Fibroblast of skin of left biceps (primary cell): ENCODE measurements at places on chromosomes 7 and 10.

- no peak for DNase-seq
Measured at GRCh38 chr10:92714152-92714845, 24.5 kb downstream of the HHEX start.

GRCh38 chr10:53579773-53580172, 807.2 kb upstream of the MBL2 start:
- DNase-seq: no peak

DNA sequence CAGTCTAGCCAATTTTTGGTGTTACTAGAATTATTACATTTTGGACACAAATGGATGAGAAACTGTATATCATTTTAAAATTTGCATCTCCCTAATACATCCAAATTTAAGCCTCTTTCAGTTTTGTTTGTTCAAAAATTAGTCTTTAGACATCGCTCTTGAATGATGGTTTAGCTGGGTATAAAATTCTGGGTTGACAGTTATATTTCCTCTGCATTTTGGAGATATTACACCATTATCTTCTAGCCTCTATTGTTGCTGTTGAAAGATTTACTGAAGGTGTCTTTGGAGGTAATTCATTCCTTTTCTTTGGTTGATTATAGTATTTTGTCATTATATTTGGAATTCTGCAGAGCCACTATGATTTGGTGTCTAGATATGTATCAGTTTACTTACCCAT, 116.5 kb downstream of the COL26A1 start:
- no peak for DNase-seq

GRCh38 chr10:48245977-48246376, 28.5 kb downstream of the FRMPD2 start:
- no peak for DNase-seq

DNA sequence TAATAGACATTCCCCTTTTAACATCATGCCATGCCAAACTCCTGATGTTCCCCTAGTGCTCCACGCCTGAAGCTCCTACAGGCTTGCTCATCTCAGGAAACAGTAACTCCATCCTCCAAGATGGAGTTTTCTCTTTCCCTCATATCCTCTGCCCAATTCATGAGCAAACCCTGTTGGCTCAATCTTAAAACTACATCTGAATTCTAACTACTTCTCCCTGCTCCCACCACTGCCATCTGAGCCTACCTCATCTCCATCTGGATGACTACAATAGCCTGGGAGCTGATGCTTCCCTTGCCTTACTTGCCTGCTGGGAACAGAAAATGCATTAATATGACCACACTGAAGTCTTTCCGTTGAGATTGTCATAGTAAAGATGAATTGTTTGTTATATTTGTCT, 271.7 kb upstream of the MKLN1 start:
- DNase-seq: no peak

DNA sequence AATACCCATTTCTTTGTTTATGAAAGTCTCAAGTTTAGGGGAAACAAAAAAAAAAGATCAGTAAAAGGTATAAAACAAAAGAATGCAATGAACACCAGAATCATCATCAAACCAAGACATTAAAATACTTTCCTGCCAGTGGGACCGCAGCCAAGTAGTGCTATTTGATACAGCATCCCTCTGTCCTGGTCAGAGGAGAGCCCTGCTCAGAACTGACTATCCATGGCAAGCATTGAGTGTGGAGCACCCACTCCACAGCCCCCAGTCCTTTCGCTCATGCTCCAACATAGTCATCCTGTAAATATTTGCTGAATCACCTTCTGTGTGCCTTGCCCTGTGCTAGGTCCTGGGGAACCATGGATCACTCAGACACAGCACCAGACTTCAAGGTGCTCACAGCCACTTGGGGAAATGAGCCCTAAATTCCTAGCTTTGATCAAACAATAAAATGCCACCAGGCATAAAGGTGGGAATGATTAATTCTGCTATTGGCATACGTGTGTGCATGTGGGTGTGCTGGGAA, 213.6 kb upstream of the TBX20 start:
- DNase-seq: no peak

DNA sequence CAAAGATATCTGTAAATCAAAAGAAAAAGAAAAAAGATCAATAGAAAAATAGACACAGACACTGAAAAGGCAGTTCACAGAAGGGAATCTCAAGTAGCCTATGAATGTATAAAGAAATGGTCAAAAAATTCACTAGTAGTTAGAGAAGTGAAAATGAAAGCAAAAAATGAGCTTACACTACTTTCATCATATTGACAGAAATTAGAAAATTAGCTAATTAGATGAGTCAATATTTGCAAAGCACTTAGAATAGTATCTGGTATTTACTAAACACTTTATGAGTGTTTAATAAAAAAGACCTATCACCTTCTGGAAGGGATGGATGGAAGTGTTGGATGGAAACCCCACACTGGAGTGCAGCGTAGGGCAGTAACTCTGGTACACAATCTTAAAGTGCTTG, 1.7 kb upstream of the CFAP58 start:
- no peak for DNase-seq

DNA sequence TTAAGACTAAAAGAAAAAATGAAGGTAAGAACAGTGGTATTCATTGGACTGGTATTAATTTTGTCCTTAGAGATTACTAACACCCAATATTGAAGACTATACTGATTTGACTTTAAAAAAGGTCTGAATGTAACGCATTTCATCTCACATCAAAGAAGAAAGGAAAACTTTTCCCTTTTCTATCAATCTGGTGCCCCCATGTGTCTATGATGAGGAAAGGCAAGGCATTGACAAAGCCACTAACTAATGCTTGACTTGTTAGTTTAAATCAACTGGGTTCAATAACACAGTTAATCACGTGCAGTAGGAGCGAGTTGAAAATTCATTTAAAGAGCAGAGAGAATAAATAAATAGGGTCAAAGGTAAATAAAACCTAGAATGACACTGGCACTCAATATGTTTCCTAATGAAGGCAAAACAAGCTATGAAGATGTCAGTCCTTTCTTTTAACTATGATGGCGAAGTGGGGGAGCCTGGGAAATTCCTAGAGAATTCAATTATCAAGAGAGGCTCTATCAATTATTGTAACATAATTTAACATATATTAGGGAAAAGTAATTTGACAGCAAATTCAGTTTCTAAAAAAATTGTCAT, 180.9 kb downstream of the ANK3 start:
- peak; percentile 28 for DNase-seq

- no peak for DNase-seq
Measured at GRCh38 chr7:2614631-2615330, 17.0 kb upstream of the TTYH3 start.

GRCh38 chr10:48667960-48668590, 16.6 kb upstream of the WDFY4 start:
- no peak for DNase-seq

DNA sequence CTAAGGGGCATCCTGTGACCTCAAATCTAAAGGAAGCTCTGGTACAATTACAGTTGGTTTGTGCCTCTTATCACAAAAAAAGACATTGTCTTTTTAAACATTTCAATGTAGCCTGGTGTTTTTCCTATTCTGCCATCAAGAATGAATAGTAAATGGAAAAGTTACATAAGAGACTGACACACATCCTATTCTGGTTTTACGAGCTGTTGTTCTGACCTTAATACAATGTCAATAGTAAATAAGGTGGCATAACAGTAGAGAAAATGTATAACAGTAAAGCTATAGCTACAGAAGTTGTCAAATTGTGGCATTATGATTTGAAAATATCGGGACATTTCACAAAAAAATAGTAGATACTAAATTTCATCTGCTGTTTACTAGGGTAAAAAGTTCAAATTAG, 88.4 kb downstream of the NT5C2 start:
- DNase-seq: no peak

DNA sequence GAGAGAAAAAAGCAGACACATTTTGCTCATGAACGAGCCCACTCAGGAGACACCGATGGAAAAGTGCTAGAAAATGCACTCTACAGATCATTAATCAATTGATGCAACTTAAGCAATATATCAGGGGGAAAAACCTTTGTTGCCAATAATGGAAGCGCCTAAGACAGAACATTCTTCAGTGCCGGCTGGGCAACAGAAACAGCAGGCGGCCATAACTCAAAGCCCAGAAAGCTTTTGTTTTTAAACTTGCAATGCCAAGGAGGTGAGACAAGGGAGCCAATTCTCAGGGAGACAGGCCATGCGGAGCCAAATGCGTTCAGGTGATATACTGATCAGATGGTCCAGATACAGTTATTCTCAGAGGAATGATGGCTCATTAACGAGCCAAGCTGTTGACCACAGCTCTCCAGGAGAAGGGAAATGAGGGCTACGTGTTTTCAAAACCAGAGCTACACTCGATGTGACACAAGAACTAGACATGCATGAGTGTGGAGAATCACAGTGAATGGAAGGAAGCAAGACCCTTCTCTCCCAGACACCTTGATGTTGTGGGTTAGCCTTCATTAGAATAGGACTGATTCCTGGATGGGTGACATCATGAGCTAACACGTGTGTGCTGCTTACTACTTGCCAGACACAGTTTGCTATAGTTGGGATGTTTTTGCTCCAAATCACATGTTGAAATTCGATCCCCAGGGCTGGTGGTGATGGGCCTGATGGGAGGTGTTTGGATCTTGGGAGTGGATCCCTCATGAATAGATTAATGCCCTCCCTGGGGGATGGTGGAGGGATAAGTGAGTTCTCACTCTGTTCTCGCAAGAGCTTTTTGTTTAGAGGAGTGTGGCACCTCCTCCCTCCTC, 79.1 kb upstream of the KCNMA1 start:
- no peak for DNase-seq

DNA sequence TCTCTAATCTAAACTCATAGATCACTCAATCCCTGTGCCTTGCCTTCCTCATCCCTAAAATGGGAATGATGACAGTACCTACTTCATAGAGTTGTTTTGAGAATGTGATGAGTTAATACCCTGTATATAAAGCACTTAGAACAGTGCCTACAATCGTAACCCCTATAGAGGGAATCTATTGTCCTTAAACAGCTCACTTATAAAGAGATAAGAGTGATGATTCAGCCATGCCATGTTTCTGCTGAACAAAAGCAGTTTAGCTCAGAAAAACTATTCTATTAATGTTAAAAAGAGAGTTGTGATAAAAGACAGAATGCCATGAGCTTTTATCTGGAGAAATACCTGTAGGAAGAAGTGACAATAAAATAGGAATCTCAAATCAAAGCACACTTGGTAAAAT, 63.6 kb downstream of the CUBN start:
- no peak for DNase-seq

DNA sequence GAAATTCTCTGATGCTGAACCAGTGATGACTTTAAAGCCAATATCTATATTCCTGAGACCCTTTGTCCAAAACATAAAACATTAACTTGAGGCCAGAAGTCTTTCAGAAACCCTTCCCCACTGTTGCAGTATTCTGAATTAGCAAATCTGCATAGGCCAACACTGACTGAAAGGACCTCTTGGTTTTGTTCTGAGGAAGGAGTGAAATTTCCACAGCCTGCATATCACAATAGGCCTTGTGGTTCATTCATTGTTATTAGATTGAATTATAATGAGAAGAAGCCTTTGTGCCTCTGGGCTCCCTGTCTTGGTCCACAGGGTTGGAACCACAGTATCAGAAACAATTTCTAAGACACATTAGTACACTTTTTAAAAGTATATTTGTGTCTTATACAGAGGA, 90.3 kb downstream of the CCNY start:
- DNase-seq: no peak

- DNase-seq: no peak
Measured at GRCh38 chr7:122255454-122255853, 49.1 kb downstream of the FEZF1 start.

GRCh38 chr7:1251796-1252539, 19.3 kb downstream of the UNCX start:
- no peak for DNase-seq

DNA sequence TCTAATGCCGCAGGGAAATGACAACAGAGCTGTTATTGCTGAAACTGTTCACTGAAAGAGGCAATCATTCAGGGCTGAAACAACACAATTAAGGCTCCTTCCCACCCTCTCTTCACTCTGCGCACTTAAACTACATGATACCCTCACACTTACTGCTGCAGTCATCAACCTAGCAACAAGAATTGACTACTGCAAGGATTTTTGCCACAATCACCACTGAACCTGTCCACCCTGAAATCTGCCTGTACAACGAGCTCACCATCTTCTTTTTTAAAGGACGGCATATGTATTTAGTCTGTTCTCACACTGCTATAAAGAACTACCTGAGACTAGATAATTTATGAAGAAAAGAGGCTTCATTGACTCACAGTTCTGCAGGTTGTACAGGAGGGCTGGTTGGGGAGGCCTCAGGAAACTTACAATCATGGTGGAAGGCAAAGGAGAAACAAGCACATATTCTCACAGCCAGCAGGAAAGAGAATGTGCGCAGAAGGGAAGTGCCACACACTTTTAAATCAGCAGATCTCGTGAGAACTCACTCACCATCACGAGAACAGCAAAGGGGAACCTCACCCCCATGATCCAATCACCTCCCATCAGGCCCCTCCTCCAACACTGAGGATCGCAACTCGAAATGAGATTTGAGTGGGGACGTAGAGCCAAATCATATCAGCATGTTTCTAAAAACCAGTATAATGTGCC, 131.7 kb downstream of the SORCS1 start:
- no peak for DNase-seq

DNA sequence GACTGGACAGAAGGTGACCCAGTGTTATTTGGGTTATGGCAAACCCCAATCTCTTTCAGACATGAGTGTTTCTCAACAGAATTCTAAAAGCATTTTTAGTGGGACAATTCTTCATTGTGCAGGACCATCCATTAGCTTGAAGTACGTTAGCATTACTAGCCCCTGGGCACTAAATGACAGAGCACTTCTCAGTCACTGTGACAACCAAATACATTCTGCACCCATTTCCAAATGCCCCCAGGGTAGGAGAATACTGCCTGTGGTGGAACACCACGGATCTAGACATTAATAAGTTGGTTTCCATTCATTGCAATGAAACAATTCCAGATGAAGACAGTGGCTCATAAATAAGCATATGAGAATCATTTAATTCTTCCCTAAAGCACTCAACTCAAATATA, 102.4 kb upstream of the FRMD4A start:
- DNase-seq: no peak

GRCh38 chr7:25897261-25897782, 254.7 kb upstream of the NFE2L3 start:
- no peak for DNase-seq

- DNase-seq: no peak
Measured at GRCh38 chr7:80078159-80078731, 56.4 kb upstream of the GNAI1 start.

DNA sequence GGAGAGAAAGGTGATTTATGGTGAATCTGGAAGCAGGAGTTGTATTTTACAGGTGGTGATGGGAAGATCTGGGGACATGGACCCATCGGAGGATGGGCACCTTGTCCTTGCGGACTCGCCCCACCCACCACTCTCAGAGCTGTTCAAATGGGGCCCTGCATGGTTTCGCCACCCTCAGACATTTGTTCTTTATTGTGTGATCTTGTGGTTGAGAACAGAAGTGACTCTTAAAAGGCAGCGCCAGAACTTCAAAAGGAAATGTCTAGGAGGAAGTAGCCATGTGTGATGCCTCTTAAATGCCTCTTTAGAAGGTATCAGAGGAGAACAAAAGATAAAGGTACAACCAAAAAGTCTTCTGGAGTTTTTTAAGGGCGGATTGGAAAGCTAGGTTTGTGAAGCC, 205.7 kb downstream of the KIAA1217 start:
- DNase-seq: no peak

- no peak for DNase-seq
Measured at GRCh38 chr7:157548691-157549303, 212.0 kb downstream of the DNAJB6 start.
